Left lung (tissue), 14 donors: ENCODE measurements at places on chromosomes 13 and 19. TPM values are rescaled to one million over a fixed set of nuclear protein-coding genes. Genes with fewer than 3 reads are reported as not detected.

STARD13 gene
- 28.1 TPM for total RNA-seq

PODNL1 gene
- total RNA-seq = 17.9 TPM

DNA sequence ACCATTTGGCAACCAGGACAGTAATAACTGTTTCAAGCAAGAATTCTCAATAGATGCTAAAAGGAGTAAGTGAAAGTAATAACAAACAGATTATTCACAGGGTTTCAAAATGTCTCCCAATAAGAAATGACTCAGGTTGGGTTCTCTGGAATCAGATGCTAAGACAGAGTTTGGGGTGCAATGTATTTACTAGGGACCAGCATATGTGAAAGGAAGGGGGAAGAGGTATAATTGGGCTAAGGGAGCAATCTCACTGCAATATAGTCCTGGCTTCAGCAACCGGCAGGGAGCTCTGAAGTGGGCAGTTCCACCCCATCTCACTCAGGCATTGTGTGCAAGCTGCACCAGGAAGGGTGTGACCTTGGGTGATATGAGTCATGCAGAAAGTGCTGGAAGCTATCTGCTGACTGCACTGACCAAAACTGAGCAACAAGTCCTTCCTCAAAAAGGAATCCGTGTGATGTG, 23.4 kb downstream of the ZDHHC20 start:
- H3K27me3 ChIP-seq = no peaks in the 10 kb centered on the region
- H3K27ac ChIP-seq = peak overlapping the region; percentile 83
- no peaks in the 10 kb centered on the region for H3K36me3 ChIP-seq
- DNase-seq = no peak

DNA sequence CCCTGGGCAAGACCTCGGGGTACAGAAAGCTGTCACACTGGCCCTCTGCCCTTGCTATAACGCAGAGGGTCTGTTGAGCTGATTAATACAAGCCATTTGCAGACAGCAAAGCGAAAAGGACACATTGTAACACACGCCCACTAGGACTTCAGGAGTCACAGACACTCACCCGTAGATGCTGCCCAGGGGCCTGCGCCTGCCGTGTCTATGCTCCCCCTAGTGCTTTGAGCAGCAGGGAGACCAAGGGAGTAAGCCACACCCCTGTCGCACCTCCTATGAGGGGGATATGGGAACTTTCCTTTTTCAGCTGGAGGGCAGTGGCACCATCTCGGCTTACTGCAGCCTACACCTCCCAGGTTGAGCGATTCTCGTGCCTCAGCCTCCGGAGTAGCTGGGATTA, 1930.2 kb downstream of the OLFM4 start:
- no peaks in the 10 kb centered on the region for H3K27me3 ChIP-seq
- H3K36me3 ChIP-seq = no peaks in the 10 kb centered on the region
- no peak overlapping the region for H3K27ac ChIP-seq
- DNase-seq = no peak

- H3K4me3 ChIP-seq = no peak overlapping the region
- DNase-seq = no peak
- no peaks in the 10 kb centered on the region for H3K36me3 ChIP-seq
- no peaks in the 10 kb centered on the region for H3K27me3 ChIP-seq
Observed at GRCh38 chr13:43364210-43365038, 341.0 kb downstream of the DNAJC15 start.

DNA sequence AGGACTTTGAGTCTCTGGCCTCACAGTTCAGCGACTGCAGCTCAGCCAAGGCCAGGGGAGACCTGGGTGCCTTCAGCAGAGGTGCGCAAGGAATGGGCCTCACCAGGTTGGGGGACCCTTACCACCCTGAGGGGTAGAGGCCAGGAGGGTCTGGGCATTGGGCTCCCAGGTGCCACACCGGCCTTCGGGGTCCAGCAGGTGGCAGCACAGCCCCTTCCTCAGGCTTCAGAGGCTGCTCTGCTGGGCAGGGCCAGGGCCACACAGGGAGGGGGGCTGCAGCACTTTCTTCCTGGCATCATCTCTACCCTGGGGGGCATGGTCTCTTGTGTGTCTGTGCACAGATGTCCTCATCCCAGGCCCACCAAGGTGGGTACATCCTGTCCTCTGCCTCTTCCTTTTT, 12.9 kb downstream of the PIN1 start:
- no peak overlapping the region for H3K4me3 ChIP-seq
- H3K27me3 ChIP-seq = no peaks in the 10 kb centered on the region
- no peaks in the 10 kb centered on the region for H3K4me1 ChIP-seq
- no peak overlapping the region for H3K27ac ChIP-seq
- no peaks in the 10 kb centered on the region for H3K36me3 ChIP-seq
- no peak for DNase-seq

DNA sequence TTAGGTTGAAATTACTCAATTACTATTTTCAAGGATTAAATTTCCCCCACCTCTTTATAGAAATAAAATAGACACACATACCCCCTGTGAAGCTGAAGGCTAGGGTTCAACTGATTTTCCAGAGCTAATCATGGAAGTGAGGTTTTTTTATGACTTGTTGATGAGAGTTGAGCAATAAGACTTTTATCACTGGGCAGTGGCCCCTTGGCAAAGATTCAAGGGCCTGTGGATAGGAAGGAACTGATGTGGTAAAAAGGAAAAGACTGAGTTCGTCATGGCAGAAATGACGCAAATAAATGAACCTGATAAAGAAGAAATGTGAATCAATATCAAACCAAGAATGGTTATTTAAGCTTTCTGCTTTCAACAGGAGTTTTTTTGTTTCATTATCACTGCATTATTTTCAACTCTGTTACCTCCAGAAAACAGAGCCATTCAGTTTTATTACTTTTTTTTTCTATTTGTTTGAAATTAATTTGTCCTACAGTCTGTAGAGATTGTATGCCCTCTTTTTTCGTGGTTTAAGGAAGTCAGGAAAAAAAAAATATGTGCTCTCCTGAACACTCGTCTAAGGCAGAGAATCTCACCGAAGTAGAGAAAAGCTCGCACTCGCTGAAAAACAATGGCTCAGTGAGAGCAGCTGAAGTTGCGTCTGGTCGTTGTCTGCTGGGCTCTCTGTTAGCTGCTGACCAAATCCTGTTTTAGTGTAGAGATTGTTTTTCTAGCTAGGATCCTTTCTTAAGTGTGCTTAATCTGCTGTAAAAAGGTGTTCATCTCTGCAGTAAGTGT, 38.9 kb downstream of the STOML3 start:
- no peak for DNase-seq
- no peak overlapping the region for H3K27ac ChIP-seq
- H3K36me3 ChIP-seq = no peaks in the 10 kb centered on the region
- H3K27me3 ChIP-seq = no peaks in the 10 kb centered on the region

DNA sequence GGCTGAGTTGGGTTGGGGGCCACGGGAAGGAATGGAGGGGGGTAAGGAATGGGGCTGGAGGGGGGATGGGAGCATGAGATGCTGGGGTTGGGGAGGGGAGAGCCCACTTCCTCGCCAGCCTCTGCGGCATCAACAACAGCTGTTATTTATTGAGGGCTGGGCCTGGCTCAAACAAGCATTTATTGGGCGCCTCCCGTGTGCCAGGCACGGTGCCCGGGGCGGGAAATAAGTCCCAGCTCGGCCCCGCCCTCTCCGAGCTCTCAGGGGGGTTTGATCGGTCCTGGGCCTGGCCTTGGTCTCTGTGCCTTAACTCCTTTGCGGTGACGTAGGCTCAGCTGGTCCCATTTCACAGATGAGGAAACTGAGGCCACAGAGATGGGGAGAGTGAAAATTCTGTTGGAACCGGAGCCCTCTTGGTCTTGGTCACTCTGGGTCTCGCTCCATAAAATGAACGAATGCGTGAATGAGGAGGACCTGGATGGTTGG, 919 bp upstream of the ADAMTS10 start:
- no peaks in the 10 kb centered on the region for H3K36me3 ChIP-seq
- H3K4me3 ChIP-seq = no peak overlapping the region
- no peaks in the 10 kb centered on the region for H3K4me1 ChIP-seq
- DNase-seq = peak; percentile 71

- H3K36me3 ChIP-seq = no peaks in the 10 kb centered on the region
- no peak for DNase-seq
- peak overlapping the region; percentile 0 for H3K27ac ChIP-seq
- H3K27me3 ChIP-seq = no peaks in the 10 kb centered on the region
- H3K4me1 ChIP-seq = no peaks in the 10 kb centered on the region
Observed at GRCh38 chr13:77537289-77537919, 1.9 kb downstream of the SCEL start.

- H3K27ac ChIP-seq = no peak overlapping the region
- H3K4me3 ChIP-seq = no peak overlapping the region
- DNase-seq = peak; percentile 50
- H3K36me3 ChIP-seq = no peaks in the 10 kb centered on the region
Observed at GRCh38 chr13:110263888-110264287, 43.1 kb downstream of the COL4A1 start.

DNA sequence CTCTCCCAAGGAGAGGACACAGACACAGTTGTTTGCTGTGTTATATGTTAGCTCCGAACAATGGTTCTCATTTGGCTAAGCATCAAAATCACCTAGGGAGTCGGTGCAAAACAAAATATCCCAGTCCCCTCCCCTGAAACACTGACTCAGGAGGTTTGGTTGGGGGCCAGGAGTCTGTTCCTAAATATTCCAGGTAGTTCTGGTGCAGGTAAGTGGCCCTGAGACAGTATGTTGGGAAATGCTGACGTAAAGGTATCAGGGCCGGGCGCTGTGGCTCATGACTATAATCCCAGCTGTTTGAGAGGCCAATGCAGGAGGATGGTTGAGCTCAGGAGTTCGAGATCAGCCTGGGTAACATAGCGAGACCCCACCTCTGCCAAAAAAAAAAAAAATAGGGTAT, 2.3 kb upstream of the MAP2K7 start:
- H3K36me3 ChIP-seq = no peaks in the 10 kb centered on the region
- H3K4me1 ChIP-seq = peaks cover 36% of the 10 kb centered on the region
- H3K27ac ChIP-seq = no peak overlapping the region
- DNase-seq = no peak
- H3K27me3 ChIP-seq = peaks cover 5% of the 10 kb centered on the region

DNA sequence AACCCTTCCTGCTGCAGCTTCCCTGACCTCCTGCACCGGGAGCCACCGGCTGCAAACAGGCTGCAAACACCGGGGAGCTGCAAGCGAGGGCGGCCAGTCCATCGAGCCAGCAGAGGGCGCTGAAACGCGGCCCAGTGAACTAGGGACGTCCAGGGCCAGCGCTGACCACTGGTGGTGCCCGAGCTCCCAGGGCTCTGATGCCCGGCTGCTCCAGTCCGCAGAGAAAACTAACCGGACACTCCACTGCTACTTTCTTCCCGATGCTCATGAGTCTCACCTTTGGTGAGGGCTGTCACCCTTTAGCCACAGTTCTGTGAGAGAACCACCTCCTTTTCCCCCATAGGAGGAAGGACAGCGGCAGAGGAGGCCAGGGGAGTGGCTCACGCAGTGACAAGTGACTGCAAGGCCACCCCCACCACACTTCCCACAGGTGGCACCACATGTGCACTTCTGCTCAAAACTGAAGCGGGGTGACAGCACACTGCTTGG, 82.8 kb upstream of the MTIF3 start:
- no peaks in the 10 kb centered on the region for H3K36me3 ChIP-seq
- DNase-seq = peak; percentile 97
- no peaks in the 10 kb centered on the region for H3K27me3 ChIP-seq
- no peak overlapping the region for H3K4me3 ChIP-seq

DNA sequence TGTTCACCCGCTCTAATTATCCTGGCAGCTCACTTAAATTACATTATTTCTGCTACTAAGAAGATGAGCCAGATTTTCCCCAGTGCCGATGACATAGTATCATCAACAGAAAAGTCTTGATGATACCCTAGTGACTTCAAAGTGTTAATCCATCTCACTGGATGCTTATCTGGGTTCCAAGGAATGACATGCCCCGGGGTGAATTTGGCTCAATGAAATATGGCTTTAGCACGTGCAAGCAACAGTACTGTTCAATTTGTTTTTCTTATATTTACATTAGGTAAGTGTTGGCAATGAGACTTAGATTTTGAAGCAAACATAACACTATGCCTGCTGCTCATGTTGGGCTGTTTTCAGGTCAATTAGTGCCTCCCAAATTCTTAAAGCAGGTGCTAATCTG, 548.2 kb upstream of the SLITRK1 start:
- no peaks in the 10 kb centered on the region for H3K36me3 ChIP-seq
- H3K4me1 ChIP-seq = no peaks in the 10 kb centered on the region
- no peak overlapping the region for H3K27ac ChIP-seq
- no peak for DNase-seq

DNA sequence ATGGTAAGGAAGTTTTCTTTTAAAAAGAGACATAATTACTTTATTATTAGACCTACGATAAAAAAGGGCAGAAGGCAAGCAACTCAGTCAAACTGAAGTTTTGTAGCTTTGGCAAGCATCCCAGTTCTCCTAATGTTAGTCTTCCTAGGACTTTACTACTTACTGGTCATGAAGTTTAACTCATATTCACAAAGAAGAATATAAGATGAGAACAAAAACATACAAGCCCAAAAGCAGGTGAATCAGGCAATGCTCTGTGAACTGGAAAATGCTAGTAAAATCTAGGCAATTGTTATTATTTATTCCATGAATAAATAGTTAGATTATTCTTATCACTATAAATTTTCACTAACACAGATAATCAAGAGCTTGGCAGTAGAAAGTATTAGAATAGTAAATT, 85.0 kb downstream of the MIPEP start:
- H3K27me3 ChIP-seq = no peaks in the 10 kb centered on the region
- DNase-seq = no peak
- H3K27ac ChIP-seq = no peak overlapping the region
